ENCODE measurements at places on chromosomes 13 and 19.
A peak's percentile ranks its signal among the peaks of the same experiment; 100 is the strongest.

DNA sequence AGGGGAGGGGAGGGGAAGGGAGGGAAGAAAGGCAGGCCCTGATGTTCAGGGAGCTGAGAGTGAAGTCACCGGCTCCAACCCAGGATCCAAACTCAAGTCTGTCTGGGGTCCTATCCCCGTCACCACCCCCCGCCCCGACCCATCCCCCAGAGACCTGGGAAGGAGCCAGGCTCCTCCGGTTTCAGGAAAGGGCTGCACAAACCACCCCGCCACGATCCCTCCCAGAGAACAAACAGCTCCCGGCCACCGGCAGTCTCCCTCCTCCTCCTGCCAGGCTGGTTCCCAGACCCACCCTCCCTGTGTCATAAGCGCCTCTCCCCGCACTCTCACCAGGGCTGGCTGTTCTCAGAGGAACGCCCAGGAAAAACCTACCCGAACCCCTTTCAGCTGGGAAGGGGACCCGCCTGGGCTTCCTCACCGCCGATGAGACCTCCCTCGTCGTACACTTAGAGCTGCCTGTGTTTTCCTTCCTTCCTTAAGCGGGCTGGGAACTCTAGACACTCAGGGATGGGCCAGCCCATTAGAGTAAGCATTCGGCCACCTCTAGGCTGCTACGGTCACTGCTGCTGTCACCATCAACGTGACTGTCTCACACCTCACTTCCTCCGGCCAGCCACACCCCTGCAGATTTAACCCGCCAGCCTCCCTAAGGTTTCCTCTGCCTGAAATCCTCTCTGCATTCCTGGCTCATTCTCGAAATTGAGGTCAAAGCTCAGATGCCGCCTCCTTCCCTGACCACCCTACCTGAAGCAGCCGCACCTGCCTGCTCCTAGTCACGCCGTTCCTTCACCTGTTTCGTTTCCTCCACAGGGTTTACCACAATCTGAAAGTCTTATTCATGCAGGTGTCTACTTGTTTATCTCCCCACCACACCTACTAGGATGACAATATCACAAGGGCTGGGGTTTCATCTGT lies 6.3 kb upstream of the RDH13 start:
- no peak for DNase-seq

- peak; percentile 62 for DNase-seq
Measured at GRCh38 chr13:26929971-26930730, 169.6 kb upstream of the GPR12 start.

DNA sequence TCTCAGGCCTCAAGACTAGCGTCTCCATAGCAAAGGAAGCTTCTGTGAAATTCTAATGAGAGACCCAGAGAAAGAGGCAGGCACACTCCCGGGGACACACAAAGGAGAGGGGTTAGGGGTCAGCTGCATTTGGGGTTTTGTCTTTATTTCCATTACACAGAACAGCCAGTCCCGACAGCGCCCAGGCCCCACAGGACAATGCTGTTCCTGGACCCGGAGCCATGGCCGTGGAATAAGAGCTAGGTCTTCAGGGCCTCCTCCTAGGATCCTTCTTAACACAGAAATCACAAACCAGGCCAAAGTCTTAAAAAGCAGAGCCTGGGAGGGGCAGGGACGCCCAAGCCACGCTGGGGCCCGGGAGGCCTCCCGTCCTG lies 22.8 kb downstream of the KCTD15 start:
- no peak for DNase-seq

GRCh38 chr13:99577934-99578917 lies 77.0 kb downstream of the TM9SF2 start:
- DNase-seq: peak; percentile 38

GRCh38 chr13:93861818-93862217 lies 617.7 kb downstream of the DCT start:
- DNase-seq: no peak

DNA sequence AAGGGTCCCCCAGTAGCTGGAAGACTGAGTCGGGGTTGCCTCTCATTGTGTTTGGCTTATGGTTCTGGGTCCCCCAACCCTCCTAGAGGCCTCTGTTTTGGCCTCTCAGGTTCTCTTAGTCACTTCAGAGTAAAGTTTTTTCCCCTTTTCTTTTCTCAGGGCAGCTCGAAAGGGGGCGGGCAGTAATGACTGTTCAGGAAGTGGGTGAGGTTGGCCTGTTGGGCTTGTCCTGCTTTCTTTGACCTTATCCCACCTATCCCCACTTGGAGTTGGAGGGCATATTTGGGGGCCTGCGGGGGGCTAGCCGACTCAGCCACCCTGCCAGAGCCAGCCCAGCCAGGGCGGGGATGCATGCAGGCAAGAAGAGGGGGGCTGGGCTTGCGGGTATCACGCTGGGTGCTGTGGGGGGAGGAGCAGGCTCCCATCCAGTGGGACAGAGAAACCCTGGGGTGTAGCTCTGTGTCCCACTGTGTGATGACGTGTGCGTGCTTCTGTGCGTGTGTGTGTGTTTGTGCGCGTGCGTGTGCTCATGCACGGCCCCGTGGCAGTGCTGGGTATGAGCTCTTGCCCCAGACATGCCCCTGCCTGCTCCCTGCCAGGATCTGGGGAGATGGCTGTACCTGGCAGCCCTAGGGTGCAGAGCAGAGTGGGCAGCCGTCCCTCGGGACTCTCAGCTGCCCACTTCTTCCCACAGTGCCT lies 1.4 kb downstream of the CIC start:
- peak; percentile 79 for DNase-seq

- no peak for DNase-seq
Measured at GRCh38 chr13:94966422-94966955, 254.1 kb upstream of the SOX21 start.

DNA sequence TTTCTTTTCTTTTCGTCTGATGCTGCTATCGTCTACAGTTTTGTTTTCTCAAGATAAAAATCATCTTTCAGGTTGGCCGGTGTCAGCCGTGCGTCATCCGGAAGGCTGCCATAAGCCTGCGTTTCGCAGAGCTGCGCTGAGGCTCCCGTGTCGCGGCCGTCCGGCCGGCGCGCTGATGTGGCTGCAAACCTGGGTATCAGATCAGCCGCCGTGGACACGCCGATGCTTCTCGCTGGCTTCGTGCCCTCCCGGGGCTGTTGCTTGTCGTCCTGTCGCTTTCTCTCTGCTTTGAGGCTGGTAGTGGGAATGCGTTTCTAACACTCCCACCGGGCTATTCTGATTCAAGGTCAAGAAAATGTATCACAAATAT lies 45.9 kb upstream of the TFDP1 start:
- no peak for DNase-seq

- no peak for DNase-seq
Measured at GRCh38 chr13:34805347-34805746, 136.7 kb upstream of the NBEA start.

GRCh38 chr19:12841094-12841493 lies 2.8 kb downstream of the MAST1 start:
- peak; percentile 79 for DNase-seq

DNA sequence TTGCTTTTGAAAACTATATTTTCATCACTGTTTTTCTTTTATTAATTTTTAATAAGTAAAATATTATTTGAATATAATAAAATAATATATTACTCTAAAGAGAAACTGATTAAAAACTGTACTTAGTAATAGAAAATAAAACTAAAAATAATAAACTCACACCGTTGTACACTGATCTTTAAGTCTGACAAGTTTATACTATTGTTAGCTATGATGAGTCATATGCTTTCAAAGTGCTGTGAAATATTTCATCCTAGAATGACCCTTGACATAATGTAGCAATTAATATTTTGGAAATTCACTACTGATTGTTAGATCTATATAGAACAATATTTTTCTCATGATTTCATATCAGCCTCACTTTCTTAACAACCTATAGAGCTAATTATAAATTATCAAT lies 1040.6 kb upstream of the SPRY2 start:
- DNase-seq: no peak

DNA sequence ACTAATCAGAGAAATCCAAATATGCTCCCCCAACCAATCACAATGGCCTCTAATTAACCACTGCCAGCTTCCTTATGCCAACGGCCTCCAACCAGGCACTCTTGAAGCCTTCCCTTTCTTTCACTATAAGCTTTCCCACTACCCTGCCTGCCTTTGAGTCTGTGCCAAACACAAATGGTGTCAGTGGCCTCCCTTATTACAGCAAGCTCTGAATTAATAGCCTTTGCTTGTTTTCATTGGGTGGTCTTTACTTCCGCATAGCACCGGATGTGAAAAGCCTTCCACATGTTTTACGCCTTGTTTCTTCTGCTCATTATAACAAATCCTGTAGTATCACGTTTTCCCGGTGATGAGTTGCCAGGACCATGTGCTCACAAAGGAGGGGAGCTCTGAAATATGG lies 1.4 kb upstream of the EDDM13 start:
- DNase-seq: no peak

DNA sequence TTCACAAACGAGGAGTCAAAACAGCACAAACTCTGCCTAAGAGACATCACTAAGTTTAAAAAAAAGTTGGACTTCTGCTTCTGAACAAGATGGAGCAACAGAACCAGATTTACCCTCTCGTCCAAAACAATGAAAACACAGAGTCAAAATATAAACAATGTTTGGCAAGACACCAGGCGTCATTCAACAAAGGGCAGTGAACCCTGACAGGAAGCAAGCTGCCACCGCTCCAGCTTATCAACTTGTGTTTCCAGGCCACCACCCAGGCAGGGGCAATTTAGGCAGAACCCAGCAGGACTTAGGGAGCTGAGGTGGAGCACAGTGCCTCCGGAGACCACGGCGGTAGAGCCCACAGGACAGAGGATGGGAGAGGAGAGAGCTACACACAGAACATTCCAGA lies 8.6 kb upstream of the NAPA start:
- no peak for DNase-seq

DNA sequence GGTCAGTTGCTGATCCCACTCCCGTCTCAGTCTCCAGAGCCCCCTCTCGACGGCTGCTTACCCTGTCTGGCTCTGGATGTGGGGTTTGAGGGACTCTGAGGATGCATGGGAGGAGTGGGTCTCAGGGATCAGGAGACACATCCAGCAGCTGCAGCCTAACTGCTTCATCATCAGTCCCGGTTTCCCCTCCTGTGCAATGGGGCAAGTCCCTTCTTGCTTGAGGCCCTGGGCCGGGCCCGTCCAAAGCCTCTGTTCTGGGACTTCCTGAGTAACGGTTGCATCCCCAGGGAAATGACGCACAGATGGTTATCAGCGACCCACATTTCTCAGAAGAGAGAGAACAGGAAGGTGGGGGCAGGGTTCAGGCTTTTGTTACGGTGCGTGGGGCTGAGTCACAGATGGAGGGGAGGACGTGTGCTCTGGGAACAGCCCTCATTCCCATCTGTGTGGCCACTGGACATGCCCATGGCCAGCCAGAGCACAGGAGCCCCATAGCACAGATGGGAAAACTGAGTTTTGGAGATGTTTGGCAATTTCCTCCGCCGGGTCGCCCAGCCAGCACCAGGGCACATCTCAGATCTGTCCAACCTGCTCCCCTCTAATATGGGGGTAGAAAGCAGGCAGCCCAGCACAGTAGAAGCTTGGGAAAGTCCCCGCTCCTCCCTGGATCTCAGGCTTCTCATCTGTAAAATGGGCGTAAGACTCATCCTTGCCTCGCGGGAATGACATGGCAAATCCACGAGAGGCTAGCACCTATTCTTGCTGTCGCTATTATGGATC lies 19.3 kb downstream of the GNA15 start:
- no peak for DNase-seq

DNA sequence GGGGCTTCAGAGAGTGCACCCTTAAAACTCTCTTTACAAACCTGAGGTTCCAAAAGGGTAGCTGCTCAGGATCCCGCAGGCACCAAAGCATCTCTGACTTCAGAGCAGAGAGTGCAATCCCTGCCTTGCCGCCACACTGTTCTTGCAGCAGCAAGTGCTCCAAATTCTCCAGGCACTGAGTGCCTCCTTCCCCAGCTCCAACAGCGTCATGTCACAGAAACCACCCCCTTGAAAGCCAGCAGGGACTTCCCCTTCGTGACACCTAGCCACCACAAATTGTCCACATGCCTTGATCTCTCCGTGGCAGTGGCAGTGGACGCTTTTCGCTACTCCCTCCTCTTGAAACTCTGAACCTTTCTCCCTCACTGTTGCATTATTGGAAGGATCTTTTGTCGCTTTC lies 39.9 kb downstream of the MBNL2 start:
- DNase-seq: peak; percentile 34

DNA sequence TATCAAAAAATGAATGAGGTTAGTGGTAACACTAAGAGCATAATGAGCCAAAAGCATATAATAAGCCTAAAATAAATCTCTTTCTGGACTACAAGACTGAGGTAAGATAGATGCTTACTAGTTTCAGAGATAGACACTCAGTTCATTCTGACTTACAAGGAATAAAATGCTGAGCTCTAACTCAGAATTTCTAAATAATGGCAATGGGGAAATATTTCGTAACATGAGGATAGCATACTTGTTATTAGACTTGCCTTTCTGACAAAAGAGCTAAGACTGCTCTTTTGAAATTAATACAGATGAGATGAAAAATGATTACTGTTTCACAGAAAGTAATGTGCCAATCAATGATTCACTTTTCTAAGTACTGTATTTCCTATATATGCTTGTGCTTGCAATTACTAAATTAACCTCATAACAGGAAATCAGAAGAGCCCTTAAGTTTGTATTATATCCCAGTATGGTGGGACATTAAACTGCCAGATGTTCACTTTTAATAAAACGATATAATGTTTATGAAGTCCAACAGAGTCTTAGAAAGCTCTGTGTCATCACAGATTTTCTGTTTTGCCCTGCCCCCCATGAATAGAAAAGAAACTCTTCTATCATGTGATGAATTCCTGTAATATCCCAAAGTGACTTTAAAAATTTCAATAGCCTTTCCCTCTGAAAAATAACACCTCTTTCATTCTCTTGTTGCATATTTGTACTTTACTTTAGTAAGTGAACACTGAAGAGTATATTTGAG lies 2771.0 kb upstream of the PCDH20 start:
- no peak for DNase-seq

DNA sequence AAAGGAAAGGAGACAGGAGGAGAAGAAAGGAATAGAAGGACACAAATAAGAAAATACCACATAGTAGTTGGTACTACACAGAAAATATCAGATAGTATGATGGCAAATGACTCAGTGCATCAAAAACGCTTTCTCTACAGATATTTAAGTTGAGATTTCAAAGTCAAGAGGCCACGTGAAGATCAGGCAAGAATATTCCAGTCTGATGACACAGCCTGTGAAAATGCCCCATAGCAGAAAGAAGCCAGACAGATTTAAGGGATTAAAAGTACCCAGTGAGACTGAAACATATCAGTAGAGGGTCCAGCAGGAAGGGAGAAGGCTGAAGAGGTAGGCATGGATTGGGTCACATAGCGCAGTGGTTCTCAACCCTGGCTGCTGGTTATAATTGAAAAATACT lies 113.7 kb downstream of the VWA8 start:
- DNase-seq: no peak

- no peak for DNase-seq
Measured at GRCh38 chr13:25756912-25757311, 294.9 kb downstream of the SHISA2 start.

All from erythroblast (primary cell).